ENCODE measurements at places on chromosomes 6 and 20.

- DNase-seq: no peak
Measured at GRCh38 chr6:154139892-154140291, 100.9 kb downstream of the OPRM1 start.

DNA sequence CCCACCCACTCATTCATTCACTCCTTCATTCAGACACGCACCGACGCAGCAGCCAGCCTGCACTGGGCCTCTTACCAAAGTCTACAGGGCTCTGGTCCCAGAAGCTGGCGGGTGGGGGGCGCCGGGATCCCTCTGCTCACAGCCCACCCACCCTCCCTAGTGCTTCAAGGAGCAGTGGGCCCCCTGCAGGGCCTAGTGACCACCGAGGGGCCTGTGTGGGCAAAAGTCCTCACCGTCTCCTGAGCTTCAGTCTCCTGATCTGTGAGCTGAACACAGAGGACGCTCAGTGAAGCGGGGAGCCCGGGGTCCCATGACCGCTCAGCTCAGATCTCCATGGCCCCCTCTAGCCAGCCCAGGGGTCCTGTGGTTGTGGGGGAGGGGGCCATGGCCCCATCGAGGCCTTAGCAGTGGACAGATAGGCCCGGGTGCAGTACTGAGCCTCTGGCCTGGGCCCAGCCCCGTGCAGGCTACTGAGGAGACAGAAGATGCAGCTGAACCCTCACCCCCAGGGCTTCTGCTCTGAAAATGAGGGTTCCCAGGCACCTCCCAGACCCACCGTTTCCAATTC is 33.4 kb upstream of the MRGBP start:
- DNase-seq: no peak

DNA sequence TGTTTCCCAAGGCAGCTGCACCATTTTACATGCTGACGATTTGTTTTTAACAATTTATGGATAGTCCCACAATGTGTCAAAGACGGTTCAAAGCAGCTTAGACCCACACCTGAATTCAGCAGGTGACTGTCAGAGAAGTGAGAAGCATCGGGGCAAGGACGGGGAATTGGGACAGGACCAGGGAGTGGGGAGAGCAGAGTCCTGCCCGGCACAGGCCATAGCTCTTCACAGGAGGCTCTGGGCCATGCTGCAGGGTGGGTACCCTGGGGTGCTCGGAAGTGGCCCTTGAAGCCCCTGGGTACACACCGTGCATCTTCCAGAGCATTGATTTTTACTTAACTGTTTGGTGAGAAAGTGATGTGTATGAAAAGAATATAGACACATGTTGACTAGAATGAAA is 33.2 kb upstream of the PHACTR3 start:
- DNase-seq: no peak

- no peak for DNase-seq
Measured at GRCh38 chr20:59743767-59744485, 139.6 kb downstream of the PHACTR3 start.

- no peak for DNase-seq
Measured at GRCh38 chr6:136465766-136466303, 84.4 kb downstream of the MAP7 start.

GRCh38 chr20:50824137-50824536 is 29.3 kb downstream of the BCAS4 start:
- no peak for DNase-seq

DNA sequence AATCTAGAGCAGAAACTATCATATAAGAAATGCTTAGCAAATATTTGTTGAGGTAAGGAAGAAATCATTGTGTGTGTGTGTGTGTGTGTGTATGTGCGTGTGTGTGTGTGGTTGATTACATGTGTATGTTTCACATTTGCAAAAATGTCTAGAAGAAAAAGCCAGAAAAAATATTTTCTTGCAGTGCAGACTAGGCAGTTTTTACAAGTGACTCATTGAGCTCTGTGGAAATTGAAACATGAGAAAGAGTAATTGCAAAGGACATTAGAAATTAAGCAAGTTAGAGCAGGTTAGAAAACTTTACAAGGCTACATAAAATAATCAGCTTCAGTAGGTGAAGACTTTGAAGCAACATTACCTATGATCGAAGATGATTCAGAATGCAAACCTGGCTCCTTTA is 669.0 kb upstream of the EYS start:
- no peak for DNase-seq

GRCh38 chr20:48826069-48826468 is 1.7 kb downstream of the PREX1 start:
- DNase-seq: no peak

GRCh38 chr20:47481330-47482216 is 20.1 kb upstream of the NCOA3 start:
- no peak for DNase-seq

DNA sequence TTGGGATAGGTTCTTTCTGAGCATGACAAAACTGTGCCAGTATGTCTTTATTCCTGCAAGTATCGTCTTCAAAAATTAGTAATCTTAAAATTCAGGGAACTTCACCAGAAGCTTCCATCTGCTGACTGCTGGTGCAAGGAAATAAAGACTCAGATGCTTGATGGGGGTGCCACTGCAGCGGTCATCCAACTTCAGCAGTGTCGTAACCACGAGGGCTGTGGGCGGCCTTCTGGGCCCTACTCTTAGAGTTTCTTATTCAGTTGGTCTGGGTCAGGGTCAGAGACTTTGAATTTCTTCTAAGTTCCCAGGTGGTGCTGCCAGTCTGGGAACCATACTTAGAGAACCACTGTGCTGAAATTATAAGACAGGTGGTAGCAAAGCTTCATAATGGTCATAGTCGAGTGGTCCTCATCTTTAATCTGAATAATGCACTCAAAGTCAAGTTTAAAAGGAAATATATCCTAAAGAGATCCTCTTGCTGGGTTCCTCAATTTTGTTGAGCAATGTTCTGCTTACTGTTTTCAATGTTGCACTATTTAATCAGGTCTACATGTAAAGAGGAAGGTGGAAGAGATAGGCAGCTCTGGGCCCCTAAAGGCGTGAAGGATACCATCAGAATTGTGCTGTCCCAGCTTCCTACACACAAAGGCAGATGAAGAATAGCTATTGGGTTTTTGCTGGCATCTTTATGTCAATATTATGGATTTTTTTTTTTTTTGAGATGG is 165.4 kb upstream of the GMDS start:
- DNase-seq: no peak

DNA sequence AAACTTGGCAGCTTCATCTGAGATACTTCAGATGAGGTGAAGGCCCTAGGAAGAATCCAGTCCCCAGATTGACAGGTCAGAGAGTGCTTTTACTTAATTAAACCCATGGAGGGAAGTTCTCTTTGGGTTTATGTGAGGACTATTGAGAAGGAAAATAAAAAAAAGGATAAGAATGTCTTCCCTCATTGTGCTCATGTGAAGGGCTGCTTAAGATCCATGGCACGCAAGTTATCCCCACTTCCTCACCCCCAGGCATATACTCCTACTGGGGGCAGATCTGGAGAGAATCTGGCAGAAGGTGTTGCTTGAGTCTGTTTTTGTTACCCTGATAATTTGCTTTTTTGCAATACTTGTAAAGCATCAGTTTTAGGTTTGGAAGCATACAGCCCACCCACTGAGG is 322.9 kb upstream of the TFAP2D start:
- no peak for DNase-seq

GRCh38 chr6:24489470-24489869 is at the start of gene GPLD1:
Gene GPLD1 (minus strand): TSS chr6:24489578. CDS start chr6:24489511, 67 bp downstream.
- no peak for DNase-seq

Measured in activated naive CD4-positive, alpha-beta T cell treated with anti-CD3 and anti-CD28 coated beads, Interleukin-2, amount 10 ng/mL, durations not matched to agents 7 days and 5 days (primary cell).